ELR (cell line): ENCODE measurements at places on chromosomes 2 and 18.

- DNase-seq = peak; percentile 19
Observed at GRCh38 chr2:26946841-26947784, 23.3 kb upstream of the MAPRE3 start.

DNA sequence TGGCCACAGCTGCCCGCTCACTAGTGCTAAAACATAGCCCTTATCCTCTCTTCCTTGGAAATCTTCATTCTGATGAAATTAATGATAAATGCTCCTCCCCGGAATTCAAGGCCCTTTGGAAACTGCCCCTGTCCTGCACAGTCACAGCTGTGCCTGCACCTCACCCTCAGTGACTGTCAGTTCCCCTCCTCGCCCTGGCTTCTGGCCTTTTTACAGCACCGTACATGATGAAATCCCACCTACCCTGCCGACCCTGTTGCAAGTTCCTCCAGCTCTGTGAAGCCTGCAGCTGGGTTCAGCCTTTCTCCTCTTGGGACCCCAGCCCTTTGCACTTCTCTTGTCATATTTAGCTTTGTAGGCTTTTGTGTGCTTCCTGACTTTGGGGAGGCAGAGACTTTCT, 48.4 kb downstream of the DCDC2C start:
- no peak for DNase-seq

- DNase-seq = peak; percentile 59
Observed at GRCh38 chr2:132849118-132849517, 179.1 kb upstream of the LYPD1 start.

- no peak for DNase-seq
Observed at GRCh38 chr18:5370332-5370731, 74.8 kb upstream of the ZBTB14 start.

DNA sequence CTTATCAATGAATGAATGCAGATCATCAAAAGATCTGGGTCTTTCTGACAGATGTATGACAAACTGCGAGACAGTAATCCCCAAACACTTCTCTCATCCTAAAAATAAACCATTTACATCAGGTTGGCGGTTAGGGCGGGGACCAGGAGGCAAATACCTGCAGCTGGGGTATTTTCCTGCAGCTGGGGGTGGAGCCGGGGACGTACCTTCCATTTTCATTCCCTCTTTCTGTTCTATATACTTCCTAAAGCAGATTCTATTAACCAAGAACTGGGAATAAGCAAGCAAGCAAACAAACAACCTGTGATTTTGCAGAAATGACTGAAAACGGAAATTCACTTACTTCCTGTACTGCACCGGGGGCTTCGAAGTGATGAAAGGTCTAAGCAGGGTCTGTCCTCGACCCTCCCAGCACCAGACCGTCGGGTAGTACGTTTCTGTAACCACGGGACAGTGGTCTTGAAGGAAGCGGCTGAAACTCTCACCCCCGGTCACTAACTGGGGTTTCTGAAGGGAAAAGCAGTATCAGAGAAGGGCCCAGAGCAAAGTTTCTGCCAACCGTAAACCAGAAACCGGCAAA, 1.2 kb downstream of the ABHD3 start:
- DNase-seq = no peak

GRCh38 chr2:11701751-11702301, 31.8 kb upstream of the NTSR2 start:
- DNase-seq = no peak

DNA sequence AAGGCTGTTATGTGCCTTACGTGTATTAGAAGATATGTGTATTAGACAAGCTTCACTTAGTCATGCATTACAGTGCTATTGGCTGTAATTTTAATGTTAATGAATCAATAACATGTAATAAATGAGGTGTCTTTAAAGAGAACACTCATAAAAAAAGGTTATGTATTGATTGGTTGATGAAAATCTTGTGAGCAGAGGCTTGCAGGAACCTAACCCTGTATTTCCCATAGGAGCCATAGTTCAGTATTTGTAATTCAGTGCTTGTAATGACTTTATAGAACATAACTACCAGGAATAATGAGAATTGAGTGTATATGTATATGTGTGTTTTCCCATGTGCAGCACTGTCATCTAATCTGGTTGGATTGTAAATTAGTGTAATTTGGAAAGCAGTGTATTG, 33.2 kb downstream of the TSN start:
- no peak for DNase-seq

DNA sequence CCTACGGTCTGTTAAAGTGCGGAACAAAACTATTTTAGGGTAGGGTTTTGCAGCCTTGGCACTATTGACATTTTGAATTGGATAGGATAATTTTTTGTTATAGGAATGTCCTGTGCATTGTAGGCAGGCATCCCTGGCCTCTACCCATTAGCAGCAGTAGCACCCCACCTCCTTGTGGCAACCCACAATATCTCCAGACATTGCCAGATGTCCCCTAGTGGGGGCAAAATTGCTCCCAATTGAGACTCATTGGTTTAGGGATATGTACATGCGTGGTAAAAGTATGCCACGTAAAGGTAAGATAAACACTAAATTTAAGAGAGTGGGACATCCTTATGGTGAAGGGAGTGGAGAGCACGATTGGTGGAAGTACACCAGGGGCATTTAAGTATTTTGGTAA, 4.6 kb downstream of the MIB1 start:
- DNase-seq = peak; percentile 14

- no peak for DNase-seq
Observed at GRCh38 chr18:3599195-3599594, 149.2 kb downstream of the TGIF1 start.

DNA sequence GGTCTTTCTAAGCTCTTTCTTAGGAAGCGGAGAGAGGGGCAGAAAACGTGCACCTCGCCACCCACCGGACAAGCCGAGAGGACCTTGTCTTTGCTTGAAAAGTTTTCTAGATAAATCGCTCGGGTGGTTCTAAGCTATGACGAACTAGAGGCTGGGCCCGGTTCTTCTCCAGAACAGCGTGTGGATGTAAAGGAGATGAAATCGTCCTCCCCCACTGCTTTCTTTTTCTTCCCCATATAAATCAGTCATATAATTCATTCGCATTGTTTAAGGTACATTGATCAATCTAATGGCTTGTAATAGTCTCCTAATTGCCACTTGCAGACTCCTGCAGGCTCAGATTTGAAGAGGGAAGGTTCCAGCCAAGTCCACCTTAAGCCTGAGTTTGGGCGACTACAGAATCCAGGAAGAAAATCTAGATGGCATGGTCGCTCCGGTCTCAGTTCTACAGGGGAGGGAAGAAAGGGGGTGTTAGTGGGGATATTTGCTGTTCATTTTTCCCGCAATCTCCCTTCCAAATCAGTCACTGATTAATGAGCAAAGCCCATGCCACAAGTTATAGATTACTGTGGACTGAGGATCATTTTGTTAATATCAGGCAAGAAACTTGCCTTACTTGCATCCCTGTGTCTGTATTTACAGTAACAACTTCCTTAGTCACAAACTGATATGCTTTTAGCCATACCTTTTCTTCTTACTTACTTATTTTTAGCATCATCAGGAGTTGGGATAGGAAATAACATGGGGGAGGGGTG, 5.6 kb upstream of the SP9 start:
- DNase-seq = no peak

- no peak for DNase-seq
Observed at GRCh38 chr2:178874529-178875240, 67.5 kb upstream of the TTN start.

- DNase-seq = no peak
Observed at GRCh38 chr2:54500404-54501205, 44.5 kb downstream of the SPTBN1 start.

- DNase-seq = no peak
Observed at GRCh38 chr2:6168485-6168884, 476.3 kb downstream of the SOX11 start.

- DNase-seq = no peak
Observed at GRCh38 chr2:239869272-239870155, 155.6 kb downstream of the NDUFA10 start.

DNA sequence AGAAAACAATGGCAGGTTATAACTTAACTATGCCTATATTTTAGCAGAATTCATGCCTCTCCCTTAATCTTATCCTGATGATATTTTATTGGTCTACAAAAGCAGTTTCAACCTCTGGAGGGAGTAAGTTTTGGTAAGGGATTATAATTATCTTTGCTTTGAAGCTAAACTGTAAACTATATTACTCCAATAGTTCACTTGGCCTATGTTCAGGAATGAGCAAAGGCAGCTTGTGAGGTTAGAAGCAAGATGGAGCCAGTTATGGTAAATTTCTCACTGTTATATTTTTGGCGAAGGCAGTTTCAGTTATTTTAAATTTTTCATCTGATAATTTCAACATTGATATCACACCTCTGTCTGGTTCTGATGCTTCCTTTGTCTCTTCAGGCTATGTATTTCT, 192.5 kb upstream of the RGPD4 start:
- no peak for DNase-seq

- DNase-seq = no peak
Observed at GRCh38 chr2:207141386-207141785, 24.4 kb downstream of the KLF7 start.

GRCh38 chr18:48949606-48950535, 894 bp downstream of the SMAD7 start:
- peak; percentile 76 for DNase-seq

DNA sequence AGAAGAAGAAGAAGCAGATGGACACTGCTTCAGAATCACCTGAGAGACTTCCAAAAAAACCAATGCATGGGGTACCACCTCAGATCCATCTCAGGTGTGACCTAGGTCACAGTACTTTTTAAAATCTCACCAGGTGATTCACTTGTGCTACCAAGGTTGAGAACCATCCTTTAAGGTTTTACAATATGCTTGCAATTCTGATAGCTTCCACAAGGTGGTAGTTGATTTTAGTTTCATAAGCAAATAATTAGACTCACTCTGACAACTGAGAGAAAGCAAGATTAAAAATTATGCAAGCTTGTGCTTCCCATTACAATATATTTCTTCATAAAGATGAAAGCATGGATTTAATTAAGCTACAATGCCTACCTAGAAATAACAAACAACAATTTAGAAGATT, 355.1 kb downstream of the EN1 start:
- DNase-seq = peak; percentile 27

DNA sequence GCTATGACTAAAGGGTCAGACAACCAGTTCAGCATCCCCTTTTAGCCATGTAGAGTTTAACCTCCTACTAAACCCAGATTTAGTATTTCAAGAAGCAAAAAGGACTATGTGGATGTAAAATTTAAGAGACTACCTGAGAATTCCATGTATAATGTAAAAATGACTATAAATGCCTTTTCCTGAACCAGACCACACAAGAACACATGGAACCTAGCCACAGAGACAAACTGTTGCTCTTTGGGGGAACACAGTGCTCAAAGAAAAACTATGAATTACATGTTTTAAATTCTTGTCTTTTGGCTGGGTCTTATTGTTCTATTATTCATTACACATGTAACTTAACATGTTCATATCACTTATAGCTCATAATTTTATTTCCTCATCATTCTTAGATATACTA, 192.8 kb downstream of the DNER start:
- no peak for DNase-seq

- DNase-seq = no peak
Observed at GRCh38 chr2:28185153-28185552, 207.5 kb upstream of the FOSL2 start.

DNA sequence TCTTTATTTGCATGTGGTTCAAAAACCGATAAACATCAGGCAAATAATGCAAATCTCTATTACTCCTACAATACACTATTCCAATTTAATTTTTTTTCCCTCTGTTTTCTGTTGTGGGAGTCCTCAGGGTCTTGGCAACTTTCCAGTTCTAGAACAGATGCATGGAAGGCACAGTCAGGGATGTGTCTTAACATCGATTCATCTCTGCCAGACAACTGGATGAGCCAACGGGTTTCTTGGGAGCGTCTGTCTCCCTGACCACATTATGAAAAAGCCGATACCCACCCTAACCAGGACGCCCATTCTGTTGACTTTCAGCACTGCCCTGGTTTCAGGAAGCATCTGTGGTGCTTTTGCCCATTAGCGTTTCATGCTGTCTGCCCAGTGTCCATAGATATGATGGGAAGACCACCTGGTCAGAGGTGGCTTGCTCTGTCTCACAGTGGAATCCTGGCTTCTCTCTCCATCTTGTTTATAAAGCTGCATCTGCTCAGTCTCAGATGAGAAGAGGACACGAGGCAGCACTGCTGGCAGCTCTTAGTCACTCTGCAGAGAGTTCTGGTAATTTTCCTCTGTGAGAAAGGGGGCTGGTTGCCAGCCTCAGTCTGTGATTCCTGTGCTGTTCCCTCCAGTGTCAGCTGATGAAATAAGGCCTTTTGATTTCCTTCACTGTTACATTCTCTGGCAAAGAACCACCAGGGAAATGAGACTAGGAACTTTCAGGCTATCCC, 57.9 kb upstream of the KCNE4 start:
- DNase-seq = peak; percentile 47

GRCh38 chr2:224646242-224646846, 61.2 kb upstream of the CUL3 start:
- peak; percentile 57 for DNase-seq

DNA sequence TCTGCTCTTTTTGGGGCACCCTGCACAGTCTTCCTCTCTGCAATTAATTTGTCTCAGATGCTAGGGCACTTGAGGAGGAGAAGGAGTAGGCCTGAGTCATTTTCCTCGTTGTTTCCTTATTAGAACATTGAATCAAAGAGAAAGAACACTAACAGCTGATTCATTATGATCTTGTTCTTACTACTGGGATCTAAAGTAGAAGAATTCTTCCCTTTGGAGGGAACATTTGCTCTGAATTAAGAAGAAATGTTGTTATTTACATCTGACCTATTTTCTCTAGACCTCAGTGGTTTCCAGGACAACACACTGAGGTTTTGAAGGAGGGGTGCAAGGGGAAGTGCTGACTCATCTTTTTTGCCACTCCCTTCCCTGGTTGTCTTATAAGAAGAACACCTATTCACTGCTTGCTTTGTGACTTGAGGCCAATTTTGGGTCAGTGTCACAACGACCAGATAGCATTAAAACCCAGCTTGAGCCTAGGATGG, 24.3 kb upstream of the STAT1 start:
- DNase-seq = peak; percentile 66

GRCh38 chr2:160091381-160091780, 29.0 kb upstream of the PLA2R1 start:
- peak; percentile 47 for DNase-seq

- peak; percentile 35 for DNase-seq
Observed at GRCh38 chr2:197229509-197230443, 80.8 kb downstream of the ANKRD44 start.

DNA sequence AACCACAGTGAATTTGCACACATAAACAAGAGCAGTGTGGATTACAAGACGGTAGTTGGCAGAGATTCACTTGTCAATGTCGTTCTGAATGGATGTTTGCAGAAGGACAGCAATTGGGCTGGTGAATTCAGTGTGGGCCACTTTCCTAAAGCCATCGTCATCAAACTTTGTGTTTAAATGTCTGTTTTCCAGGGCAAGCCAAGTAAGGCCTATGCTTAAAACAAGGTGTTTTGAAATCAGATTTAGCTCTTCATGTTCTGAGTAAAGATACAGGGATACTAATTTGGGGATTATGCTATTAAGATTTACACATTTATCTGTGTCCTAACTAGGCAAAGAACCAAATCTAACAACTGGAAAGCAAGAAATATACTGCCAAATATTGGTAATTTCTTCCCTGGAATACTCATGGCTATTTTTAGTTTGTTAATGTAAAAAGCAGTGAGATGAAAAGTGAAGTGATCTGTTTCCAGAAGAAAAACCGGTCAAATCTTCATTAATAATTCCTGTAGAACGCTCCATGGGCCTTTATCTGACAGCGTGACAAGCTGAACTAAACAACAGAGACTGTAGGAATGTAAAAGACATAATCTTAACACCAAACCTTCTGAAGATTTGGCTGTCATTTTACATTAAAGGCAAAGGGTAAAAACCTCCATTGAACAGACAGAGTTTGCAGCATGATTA, 175.7 kb downstream of the ICOS start:
- DNase-seq = no peak

- peak; percentile 74 for DNase-seq
Observed at GRCh38 chr2:216516730-216517350, 18.2 kb downstream of the RPL37A start.

- DNase-seq = no peak
Observed at GRCh38 chr2:134341476-134341875, 87.6 kb downstream of the MGAT5 start.
